CD4-positive, alpha-beta memory T cell (primary cell): ENCODE measurements at places on chromosomes 7 and 10. TPM values are rescaled to one million over a fixed set of nuclear protein-coding genes. Genes with fewer than 3 reads are reported as not detected.

The OPN1SW gene
- not detected for total RNA-seq

The CCL26 gene
- total RNA-seq: not detected

The KCP gene
- 0.39 TPM for total RNA-seq

The FAM25C gene
- not detected for total RNA-seq

The NPC1L1 gene
- 0.23 TPM for total RNA-seq
